ENCODE measurements at places on chromosomes 2 and 18.

DNA sequence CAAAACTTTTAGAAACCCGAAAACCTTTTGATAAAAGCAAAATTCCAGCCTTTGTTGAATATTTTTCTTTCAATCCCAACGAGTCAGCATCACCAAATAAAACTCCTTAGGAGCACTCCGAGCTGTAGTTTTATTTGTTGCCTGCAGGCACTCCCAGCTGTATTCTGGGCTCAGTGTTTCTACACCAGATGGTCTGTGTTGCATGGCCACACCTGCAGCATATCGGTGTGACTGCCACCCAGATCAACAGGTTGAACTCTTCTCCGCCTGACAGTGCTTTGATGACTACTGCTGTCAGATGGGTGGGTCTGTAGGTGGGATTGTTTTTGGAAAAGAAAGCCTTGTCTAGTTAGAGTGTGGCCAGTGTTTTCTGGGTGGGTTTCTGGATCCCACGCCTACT, 32.7 kb downstream of the APCDD1 start:
- DNase-seq: no peak

DNA sequence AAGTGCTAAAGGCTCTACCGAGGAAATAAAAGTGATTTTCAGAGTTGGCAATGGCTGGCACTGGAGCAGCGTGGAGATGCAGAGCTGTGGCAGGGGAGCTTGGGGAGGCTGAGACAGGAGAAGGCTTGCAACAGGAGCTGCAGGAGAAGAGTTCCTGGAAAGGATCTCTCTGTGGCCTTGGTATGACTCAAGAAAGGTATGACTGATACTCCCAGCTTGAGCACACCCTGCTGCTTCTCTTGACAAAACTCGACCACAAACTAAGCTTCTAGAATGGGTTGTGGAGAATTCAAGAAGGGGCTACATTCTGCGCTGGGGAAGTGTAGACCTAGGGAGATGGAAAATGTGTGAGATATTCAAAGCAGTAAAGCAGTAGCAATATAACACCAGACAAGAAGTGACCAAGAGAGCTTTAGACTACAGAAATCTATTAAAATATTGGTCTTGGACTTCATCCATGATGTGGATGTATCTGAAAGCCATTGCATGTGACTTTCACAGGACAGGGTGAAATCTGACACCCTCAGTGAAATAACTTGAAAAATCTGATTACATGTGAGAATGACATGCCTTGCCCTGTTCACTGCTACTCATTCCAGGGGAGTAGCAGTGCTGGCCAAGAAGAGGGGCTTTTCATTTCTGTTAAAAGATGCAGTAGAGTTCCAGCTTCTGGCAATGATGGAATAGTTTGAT, 41.5 kb downstream of the SUCLG1 start:
- no peak for DNase-seq

GRCh38 chr2:109437325-109438090, 176.3 kb downstream of the SEPTIN10 start:
- DNase-seq: no peak

GRCh38 chr2:9975805-9976447, 24.4 kb downstream of the GRHL1 start:
- no peak for DNase-seq

- no peak for DNase-seq
Observed at GRCh38 chr2:86383844-86384243, 46.4 kb upstream of the REEP1 start.

GRCh38 chr2:236577481-236578410, 8.1 kb downstream of the ACKR3 start:
- DNase-seq: no peak
